Osteocyte (in vitro differentiated cells): ENCODE measurements at places on chromosomes 1 and 21. TPM values are rescaled to one million over a fixed set of nuclear protein-coding genes. Genes with fewer than 3 reads are reported as not detected.

B3GALNT2 gene
- 31.3 and 37.3 TPM in 2 replicates for total RNA-seq

RIIAD1 gene
- not detected in 2 replicates for total RNA-seq

- peak; percentile 95 for DNase-seq
Measured at GRCh38 chr1:156122519-156123355, 8.2 kb downstream of the LMNA start.

- no peak for DNase-seq
Measured at GRCh38 chr1:53781654-53782053, 42.7 kb upstream of the GLIS1 start.

DNA sequence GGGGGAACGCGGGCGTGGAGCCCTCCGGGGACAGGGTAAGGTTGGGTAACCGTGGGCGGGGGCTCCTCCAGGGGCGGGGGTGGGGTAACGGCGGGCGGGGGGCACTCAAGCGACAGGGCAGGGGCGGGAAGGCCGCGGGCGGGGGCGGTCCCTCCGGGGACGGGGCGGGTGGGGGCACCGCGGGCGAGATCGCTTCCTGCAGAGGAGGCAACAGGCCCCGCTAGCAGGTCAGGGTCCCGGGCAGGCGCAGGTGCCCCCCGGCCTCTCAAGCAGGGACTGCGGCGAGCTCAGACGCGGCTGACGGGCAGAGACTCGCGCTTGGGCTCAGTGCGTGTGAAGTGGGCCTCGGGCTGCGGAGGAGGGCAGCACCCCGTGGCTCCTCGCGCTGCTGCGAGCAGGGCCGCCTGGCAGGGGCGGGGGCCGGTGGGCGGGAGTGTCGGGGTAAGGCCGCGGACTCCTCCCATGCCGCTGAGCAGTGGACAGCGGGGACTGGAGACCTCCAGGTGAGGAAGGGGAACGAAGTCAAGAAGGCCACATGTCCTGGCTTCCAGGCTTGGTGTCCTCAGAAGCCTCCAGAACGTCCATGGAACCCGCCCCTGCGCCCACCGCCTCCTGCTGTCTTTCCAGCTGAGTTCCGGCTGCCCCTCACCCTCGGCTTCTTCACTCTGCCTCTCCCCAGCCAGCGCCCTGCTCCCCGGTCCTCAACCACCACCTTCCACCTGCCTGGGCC lies 627 bp upstream of the GNB1 start:
- peak; percentile 89 for DNase-seq
